D341Med (cell line): ENCODE measurements at places on chromosomes 2 and 18.

- DNase-seq: peak; percentile 90
Measured at GRCh38 chr2:189674374-189675112, at the start of gene ANKAR. ANKAR (plus strand) TSS chr2:189674670; CDS start chr2:189676491, 1,821 bp downstream.

GRCh38 chr2:8421658-8422449 is 260.0 kb upstream of the ID2 start:
- no peak for DNase-seq

GRCh38 chr2:67070826-67071225 is 326.3 kb upstream of the ETAA1 start:
- DNase-seq: no peak

GRCh38 chr2:43114210-43114609 is 112.2 kb downstream of the ZFP36L2 start:
- no peak for DNase-seq

DNA sequence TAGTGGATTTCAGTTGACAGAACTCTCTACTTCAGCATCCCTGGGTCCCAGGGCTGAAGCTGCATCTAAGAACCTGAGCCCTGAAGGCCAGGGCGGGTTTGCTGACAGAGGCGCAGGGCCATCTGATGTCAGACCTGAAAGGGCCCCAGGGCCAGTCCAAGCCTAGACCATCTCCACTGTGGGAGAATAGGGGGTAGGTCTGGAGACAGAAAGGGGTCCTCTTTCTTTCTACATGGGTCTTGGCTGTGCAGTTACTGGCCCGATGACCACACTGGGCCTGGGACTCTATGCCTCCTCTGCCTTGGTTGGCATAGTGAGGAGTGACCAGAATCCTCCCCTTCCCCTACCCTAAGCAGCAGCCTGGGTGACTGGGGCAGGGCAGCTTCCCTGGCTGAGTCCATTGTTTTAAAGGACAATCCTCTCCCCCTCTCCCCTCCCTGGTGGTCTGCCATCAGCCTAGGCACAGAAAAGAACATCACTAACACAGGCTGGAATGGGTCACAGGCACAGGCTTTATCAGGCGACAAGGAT is 34.5 kb downstream of the HS1BP3 start:
- no peak for DNase-seq
